Adipocyte (in vitro differentiated cells): ENCODE measurements at places on chromosomes 1 and 21.
A peak's percentile ranks its signal among the peaks of the same experiment; 100 is the strongest.

DNA sequence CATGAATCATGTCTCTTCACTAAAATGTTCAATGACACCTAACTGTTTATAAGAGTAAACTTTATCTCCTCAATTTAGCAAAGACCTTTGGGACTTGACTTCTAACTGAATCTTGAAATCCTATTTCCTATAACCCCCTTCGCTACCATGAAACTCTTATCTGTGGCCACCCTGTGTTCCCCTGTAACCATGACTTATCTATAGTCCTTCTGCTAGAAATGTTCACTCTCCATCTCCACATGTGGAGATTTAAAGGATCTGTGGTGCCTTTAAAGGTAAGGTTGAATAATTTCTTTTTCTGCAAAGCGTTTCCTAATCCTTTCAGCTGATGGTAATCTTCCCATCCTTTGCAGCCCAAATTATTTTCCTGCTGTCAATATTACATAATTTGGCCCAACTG, 436.3 kb upstream of the RUNX1 start:
- DNase-seq, result no peak

GRCh38 chr21:36630485-36631206, 68.3 kb upstream of the SIM2 start:
- peak; percentile 60 for DNase-seq

DNA sequence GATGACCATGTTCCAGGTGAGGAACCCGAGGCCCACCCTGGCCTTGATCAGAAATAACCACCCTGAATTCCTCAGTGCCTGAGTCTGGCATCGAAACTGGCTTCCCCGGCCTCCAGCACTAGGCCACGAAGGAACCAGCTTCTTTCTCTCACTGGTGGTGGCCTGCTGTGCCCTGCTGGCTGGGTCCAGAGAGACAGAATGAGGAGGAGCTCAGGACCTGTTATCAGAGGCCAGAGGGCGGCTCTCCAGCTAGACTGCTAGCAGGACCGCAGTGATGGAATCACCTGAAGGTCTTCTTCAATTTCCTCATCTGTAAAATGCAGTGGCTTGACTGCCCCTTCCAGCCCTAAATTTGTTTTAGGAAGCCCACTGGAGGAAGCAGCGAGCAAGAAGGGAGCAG, 20.5 kb downstream of the ROR1 start:
- no peak for DNase-seq

GRCh38 chr1:19450811-19451515, 34.4 kb downstream of the CAPZB start:
- peak; percentile 94 for DNase-seq

GRCh38 chr1:186628910-186629309, 51.3 kb downstream of the PTGS2 start:
- DNase-seq, result no peak

- no peak for DNase-seq
Measured at GRCh38 chr1:227549892-227550291, 13.5 kb upstream of the ZNF678 start.

DNA sequence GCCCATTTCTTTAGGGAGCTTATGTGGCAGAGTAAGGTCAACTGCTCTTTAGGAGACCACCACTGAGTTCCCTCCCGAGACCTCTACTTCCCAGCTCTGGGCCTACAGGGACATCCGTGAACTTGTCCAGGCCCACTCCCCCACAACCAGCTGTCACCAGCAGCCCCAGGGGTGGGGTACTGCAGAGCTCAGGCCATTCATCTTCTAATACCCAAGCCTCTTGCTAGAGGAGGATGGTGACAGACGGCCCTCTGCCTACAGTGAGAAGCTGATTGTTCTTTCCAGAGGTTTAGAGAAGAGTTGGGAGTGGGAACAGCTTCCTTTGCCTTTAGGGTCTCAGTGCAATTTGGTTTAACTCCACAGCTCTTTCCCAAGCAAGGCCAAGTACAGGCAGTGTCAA, 33.2 kb upstream of the ARTN start:
- no peak for DNase-seq

- no peak for DNase-seq
Measured at GRCh38 chr1:41507110-41507720, 22.7 kb upstream of the EDN2 start.

GRCh38 chr1:183910845-183911244, 105.9 kb downstream of the RGL1 start:
- DNase-seq, result no peak

DNA sequence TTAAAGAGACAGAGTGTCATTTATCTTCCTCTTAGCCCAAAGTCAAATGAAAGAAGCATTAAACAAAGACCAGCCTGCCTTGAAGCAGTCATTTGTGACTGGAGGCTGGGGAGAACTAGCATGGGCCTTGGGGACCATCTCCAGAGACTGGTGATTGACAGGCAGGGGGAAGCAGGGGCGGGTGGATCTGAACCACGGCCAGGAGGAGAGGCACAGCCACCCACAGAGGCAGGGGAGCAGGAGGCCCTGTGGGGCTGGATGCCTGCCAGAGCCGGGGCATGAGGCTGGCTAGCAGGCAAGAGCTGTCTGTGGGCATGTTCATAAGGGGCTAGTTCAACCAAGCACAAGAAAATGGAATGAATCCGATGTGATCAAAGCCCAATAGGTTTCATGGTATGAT, 73.9 kb downstream of the PLXNA2 start:
- no peak for DNase-seq

- peak; percentile 93 for DNase-seq
Measured at GRCh38 chr1:178684542-178685000, 40.5 kb upstream of the RALGPS2 start.
